ENCODE measurements at places on chromosomes 1 and 21.

DNA sequence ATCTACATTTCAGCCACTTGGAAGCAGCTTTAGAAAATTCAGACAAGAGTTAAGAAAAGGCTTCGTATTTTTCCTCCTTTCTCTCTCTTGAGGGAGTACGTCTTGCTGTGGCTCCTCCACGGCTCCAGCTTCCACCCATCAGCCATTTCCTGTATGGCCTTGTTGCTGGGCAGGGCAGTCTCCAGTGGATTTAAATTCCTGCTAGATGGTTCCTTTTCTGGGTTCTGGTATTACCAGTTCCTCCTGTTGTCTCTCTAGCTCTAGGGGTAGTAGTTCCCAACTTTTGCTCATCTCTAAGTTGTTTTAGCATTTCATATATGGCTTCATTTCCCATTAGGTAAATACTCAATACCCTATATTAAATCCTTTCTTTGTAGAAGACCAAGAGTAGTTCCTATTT is 1098.3 kb downstream of the ADGRL2 start:
- DNase-seq: no peak

DNA sequence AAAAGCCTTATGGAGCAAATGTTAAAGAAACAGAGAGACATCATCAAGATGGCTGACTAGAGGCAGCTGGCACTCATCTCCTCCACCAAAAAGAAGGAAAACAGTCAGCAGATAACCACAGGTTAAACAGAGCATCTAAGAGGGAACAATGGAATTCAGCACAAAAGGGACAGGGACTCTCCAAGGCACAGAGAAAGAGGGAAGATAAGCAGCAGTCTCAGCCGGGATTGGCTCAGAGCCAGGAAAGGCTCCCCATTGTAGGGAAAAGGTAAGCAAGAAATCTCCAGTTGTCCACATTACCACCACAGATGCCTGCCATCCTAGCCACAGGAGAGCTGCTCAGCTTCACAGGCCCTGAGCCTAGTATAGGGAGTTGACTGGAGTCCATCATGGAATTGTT is 605.5 kb downstream of the SMYD3 start:
- DNase-seq: no peak

DNA sequence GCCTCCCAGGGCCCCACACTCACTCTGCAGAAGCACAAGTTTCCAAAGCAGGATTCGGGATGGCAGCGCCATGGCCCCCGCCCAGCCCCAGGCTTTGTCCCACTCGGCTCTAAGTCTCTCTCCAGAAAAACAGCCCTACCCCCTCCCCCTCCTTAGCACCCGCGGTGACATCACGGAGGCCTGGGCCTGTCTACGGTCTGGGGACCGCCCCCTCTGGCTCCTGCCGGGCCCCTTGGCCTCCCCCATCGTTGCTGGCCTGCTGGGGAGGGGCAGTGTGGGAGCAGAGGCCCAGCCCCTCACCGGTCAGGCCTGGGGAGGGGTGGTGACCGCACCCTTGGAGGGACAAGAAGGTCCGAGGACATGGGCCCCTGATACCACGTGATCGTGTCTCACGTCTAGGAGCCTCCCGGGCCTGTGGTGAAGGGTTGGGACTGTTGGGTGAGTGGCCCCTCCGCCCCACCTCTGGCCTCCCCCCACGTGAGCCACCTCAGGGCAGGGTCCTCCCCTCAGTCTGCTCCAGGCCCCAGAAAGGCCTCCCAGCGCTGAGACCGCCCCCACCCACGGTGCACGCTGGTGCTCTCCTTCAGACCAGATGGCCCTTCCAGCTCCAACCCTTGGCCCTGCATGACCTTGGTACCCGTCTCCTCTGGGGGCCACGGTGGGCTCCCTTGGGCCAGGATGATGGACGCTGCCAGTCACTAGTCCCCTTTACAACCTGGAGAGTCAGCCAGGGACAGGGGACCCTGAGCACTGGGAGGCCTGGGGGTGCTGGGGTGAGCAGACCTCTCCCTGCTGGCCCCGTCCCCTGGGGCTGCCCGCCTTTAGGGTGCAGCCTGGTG is at the start of gene MXRA8:
TSS of gene MXRA8 (minus strand) at position 123 of the 839 bp plus-strand sequence. CDS start at position 72, 51 bp downstream.
- DNase-seq: no peak

DNA sequence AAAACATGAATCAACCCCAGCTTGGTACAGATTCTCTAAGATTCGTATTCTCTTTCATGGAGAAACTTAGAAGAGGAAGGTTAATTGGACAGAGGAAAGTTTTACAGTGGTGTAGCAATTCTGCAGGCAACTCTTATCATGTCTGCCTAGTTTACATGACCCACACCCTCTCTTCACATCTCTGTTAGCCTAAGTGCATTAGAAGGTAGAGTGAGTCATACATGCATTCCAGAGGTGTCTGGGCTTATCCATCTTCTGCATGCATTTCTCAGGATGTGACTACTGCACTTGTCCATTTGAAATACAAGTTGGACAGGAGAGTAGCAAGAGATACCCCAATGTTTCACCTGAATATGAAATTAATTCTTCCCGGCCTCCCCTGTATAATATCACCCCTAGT is 578.4 kb upstream of the NCAM2 start:
- DNase-seq: no peak
